ENCODE measurements at places on chromosomes 16 and 17.
A peak's percentile ranks its signal among the peaks of the same experiment; 100 is the strongest.

GRCh38 chr17:11486101-11486867 lies 112.0 kb upstream of the DNAH9 start:
- DNase-seq: no peak

- DNase-seq: no peak
These were observed 25.1 kb downstream of the TBX4 start for GRCh38 chr17:61477204-61477834.

DNA sequence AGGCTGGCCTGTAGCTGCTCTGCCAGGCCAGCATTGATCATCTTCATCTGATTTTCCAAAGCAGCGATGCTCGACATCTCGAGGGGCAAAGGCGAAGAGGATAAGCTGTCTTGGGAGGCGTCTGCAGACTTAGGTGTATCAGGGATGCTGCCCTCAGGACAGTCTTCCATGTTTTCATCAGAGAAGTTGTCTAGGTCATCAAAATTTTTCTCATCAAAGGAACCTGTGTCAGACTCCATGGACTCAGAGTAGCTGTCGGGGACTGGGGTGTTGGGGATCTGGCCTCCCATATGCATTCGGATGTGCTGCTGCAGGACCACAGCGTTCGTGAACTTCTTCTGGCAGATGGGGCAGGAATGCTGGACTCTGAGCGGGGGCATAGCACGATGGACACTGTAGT lies 11.5 kb downstream of the SALL1 start:
- DNase-seq: no peak

DNA sequence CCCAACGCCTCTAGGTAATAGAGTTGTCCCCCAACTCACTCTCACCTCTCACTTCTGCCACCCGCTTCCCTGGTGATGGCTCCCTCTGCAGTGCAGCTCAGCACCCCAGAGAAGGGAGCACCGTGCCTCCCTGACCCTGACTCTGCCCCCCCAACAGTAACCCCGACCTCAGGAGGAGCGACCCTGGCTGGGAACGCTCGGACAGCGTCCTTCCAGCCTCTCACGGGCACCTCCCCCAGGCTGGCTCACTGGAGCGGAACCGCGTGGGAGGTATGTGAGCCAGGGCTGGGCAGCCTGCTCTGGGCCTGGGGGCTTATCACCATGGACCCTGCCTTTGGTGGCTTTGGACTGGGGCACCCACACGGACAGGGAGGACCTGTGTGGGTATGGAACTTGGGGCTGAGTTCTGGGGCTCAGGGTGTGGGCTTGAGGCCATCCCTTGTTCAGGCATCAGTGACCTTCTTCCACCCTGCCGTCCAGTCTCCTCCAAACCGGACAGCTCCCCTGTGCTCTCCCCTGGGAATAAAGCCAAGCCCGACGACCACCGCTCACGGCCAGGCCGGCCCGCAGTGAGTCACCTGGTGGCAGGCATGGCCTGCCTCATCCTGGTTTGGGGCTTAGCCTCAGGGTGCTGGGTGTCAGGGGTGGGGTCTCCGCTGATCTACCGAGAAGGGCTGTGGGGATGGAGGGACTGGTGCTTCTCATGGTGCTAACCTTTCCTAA lies 6.7 kb upstream of the C17orf107 start:
- DNase-seq: no peak

GRCh38 chr17:16342979-16343378 lies 10.3 kb downstream of the CENPV start:
- no peak for DNase-seq

DNA sequence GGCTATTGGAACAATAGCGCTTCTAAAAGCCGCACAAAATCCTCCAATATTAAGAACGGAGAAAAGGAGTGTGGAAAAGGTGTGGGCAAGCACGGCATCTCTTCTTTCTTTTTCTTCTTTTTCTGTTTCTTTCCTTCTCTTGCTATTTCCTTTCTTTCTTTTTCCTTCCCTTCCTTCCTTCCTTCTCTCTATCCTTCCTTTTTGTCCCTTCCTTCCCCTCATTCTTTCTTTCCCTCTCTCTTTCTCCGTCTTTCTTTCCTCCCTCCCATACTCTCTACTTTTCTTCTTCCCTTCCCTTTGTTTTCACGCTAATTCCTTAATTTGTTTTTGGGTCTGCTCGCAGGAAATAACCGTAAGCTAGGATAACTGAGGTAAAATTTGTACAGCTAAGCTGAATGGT lies 478.2 kb downstream of the MAF start:
- no peak for DNase-seq

GRCh38 chr17:17172001-17172939 lies 33.9 kb downstream of the PLD6 start:
- DNase-seq: no peak

DNA sequence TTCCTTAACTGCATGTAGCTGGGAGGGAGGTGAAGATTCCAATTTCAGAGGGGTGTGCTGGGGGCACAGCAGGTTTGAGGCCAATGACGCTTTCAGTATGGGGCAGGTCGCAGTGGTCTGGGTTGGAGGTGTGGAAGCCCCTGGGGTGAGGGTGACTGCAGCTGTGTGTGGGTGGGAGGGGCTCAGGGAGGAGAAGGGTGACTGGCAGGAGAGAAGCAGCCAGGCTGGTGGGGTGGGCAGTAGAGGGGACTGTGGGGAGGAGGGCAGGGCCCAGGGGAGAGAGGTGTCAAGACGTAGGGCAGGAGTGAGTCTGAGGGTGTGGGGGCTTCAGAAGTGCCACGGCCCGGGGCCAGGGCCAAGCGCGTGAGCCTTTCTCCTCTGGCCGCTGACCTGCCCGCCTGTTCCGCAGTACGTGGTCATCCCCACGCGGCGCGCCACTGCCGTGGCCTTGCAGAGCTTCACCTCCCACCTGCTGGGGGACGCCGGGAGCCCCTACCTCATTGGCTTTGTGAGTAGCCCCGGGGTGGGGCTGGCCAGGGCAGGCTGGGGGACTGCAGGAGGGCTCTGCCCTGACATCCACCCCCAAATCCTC lies 19.4 kb downstream of the MYBBP1A start:
- no peak for DNase-seq

GRCh38 chr16:24728891-24729242 lies 584 bp upstream of the TNRC6A start:
- DNase-seq: no peak

DNA sequence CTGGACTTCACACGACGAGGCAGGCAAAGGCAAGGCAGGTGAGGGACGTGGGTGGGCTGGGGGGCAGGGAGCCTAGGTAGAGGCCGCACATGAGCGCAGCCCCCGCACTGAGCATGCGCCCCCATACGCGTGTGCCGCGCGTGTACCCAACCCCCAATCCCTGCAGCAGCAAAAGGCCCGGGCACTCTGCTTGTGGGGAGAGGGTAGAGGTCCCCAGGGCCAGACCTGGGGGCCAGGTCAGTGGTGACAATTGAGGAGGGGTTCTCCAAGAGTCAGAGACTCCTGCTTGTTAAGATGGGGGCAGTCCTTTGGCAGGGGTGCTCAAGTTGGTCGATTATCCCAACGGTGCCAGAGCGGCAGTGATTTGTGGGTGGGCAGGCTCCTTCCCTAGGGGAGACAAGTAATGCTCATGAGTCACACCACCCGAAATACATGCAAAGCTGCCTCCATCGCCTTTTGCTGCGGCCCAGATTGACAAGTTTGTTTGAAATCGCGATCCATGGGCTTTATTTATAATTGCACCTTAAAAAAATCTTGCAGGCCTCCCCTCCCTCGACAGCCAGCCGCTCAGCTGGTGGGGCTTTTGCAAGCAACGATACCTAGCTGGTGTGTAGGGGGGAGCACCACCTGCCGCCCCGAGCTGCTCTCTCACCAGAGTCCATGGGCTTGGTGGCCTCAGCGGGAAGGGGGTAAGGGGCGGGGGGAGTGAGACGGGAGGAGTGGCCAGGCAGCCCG lies 1.1 kb upstream of the GIT1 start:
- peak; percentile 52 for DNase-seq

GRCh38 chr16:50165473-50165872 lies 12.4 kb downstream of the TENT4B start:
- no peak for DNase-seq

- DNase-seq: no peak
These were observed 3.6 kb downstream of the MAP2K4 start for GRCh38 chr17:12024327-12024726.

GRCh38 chr17:47741793-47742145 lies 8.7 kb downstream of the TBX21 start:
- no peak for DNase-seq

DNA sequence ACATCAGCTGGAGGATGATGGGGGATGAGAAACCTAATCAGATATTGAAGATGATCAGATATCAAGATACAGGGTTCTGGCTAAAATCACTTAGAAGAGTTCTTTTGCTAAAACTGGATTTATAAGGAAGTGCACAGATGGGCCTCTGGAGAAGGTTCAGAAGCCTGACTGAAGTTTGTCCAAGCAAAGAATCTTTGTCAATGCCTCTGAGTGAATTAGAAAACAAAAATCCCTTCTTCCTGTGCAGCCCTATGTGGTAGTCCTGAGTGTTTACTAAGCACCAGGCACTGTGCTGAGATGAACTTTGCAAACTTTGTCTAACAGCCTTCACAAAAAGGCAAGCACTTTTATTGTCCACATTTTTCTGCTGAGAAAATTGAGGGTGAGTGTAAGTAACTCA lies 11.4 kb upstream of the CENPV start:
- DNase-seq: no peak

GRCh38 chr16:47258874-47259461 lies 115.2 kb upstream of the NETO2 start:
- no peak for DNase-seq

DNA sequence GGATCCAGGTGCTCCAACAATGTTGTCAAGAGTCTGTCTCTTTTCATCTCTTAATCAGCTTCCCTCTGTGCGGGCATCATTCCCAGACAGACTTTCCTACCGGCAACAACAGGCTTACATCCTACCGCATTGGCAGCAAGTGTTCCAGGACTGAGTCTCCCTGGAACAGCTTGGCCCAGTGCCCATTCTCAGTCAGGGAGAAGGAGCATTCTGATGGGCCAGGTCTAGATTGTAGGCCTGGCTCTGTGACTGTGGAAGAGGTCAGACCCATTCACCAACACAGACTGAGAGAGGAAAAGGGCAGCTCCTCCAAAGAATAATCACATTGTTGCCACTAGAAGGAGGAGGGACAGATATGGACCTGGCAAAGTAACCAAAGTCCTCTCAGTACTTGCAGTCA lies 68.1 kb upstream of the TMEM132E start:
- no peak for DNase-seq

Measured in NCI-H1092 (cell line).